ENCODE measurements at places on chromosomes 2 and 18. TPM values are rescaled to one million over a fixed set of nuclear protein-coding genes. Genes with fewer than 3 reads are reported as not detected.

- H3K27ac ChIP-seq: no peak overlapping the region
- no peaks in the 10 kb centered on the region for H3K36me3 ChIP-seq
- H3K4me1 ChIP-seq: no peaks in the 10 kb centered on the region
Measured at GRCh38 chr2:20486571-20486970, 39.7 kb downstream of the RHOB start.

DNA sequence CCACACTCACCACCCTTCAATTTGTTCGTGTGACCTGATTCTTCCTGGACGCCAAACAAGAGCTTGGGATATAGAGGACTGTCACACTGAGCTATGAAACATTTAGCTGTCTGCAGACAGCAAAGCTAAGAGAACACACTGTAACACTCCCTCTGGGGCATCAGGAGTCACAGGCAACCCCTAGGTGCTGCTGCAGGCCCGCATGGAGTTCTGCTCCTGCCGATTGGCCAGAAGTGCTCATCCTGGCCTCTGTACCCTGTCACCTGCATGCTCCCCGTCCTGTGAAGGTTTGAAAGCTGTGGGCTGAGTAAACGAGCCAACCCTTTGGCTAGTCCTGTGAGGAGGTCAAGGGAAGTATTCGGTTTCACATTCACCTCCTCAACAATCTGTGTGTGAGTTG lies 73.7 kb downstream of the PDK1 start:
- no peak overlapping the region for H3K27ac ChIP-seq
- H3K27me3 ChIP-seq: no peaks in the 10 kb centered on the region
- H3K4me3 ChIP-seq: no peak overlapping the region
- H3K4me1 ChIP-seq: no peaks in the 10 kb centered on the region

LYG2 gene
- not detected for total RNA-seq

PTRHD1 gene
- total RNA-seq: 17.1 TPM

AKAIN1 gene
- not detected for total RNA-seq
